ENCODE measurements at places on chromosomes 13 and 19.

DNA sequence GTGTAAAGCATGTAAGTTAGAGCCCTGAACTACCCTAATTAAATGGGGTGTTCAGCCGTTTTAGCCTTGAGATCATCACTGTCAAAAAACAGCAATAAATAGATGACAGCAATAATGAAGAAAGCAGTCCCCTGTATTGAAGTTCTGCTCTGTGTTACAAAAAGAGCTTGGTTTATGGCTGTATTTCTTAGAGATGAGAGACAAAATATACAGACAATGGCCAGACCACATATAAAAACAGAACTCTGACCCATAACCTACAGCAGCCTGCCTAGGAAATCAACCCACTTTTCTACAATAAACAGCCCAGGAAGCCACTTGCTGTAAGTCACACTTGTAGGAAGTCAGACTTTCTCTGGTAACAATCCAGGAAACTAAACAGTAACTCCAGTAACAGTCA lies 10.8 kb downstream of the IGFL3 start:
- DNase-seq = no peak

DNA sequence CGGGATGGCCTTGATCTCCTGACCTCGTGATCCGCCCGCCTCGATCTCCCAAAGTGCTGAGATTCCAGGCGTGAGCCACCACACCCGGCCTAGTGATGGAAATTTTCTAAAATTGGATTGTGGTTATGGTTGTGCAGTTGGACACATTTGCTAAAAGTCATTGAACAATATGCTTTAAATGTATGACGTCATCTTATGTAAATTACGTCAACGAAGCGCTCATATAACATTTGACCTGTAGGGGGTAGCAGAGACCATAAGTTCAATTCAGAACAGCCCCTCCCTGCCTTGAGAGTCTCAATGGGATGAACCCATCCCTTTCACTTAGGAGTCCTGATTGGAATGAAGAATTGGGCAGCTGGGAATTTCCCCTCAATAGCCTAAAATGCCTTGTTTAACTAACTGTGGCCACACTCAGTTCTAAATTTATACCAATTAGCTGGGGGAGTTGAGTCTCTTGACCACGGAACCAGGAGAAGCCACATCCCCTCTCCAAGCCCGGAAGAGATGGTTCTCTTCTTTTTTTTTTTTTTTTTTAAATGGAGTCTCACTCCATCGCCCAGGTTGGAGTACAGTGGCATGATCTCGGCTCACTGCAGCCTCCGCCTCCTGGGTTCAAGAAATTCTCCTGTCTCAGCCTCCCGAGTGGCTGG lies 15.2 kb upstream of the TLE6 start:
- no peak for DNase-seq

DNA sequence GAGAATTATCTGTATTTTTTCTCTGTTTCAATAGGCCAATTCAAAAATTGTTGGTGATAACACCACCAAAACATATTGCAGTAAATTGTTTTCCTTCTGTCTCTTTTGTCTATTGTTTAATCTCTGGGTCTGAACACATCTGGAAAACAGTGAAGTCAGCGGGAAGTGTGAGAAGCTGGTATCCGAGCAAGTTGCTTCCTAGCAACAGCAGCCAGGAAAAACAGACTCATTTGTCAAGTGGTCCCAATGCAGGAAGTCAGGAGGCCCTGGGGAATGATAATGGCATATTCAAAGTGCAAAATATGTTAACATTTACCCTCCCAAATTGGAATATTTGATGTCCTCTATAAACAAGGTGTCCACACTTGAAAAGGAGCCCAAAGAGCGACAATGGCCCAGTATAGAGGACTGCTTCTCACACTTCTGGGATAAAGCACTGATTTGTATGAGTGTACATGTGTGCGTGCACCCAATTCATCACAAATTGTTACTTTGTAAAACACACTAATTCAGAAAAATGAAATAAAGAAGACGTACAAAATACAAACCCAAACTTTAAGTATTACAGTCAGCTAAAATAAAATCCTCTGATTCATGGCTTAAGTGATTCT lies 515.0 kb downstream of the TBC1D4 start:
- DNase-seq = no peak

- no peak for DNase-seq
Observed at GRCh38 chr13:25384758-25385410, 13.1 kb downstream of the ATP8A2 start.

GRCh38 chr13:112055036-112055914 lies 11.7 kb upstream of the SOX1 start:
- no peak for DNase-seq

GRCh38 chr13:75432811-75433244 lies 49.1 kb downstream of the TBC1D4 start:
- DNase-seq = no peak
